ENCODE measurements at places on chromosomes 1 and 21.

- DNase-seq = no peak
Measured at GRCh38 chr1:239394107-239394506, 7.7 kb downstream of the CHRM3 start.

DNA sequence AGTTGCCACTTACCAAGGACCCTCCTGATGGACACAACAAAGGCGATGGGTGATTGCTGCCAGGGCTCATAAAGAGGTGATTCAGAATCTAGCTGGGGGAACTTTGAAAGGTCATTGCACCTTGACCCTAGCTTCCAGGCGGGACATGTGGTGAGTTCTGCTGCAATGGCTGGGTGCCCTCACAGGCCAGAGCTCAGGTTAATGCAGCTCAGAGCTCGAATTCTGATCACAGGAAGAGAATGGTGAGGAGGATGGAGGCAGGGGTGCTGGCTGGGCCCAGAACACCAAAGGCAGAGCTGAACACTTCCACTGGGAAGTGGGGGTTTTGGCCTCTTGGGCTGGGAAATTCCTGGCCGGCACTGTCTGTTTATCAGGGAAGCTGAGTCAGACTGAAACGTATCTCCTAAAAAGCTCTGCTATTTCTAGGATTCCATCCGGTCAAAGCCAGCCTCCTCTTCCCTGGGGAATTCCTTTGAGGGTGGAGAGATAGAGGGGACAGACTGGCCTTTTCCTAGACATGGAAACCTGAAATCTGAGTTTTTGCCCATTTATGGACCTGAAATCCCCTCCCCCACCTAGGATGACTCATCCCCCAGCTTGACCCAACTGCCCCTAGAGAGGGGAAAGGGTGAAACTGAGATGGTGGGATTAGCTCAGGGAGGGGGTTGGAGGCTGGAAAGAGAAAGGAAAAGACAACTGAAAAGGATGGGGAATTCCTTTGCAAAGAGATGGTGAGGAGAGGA lies 27.2 kb downstream of the NUAK2 start:
- no peak for DNase-seq

DNA sequence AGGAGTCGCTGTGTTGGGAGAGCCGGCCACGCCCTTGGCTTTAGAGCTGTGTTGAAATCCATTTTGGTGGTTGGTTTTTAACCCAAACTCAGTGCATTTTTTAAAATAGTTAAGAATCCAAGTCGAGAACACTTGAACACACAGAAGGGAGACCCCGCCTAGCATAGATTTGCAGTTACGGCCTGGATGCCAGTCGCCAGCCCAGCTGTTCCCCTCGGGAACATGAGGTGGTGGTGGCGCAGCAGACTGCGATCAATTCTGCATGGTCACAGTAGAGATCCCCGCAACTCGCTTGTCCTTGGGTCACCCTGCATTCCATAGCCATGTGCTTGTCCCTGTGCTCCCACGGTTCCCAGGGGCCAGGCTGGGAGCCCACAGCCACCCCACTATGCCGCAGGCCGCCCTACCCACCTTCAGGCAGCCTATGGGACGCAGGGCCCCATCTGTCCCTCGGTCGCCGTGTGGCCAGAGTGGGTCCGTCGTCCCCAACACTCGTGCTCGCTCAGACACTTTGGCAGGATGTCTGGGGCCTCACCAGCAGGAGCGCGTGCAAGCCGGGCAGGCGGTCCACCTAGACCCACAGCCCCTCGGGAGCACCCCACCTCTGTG lies 4.7 kb downstream of the C1orf35 start:
- no peak for DNase-seq

GRCh38 chr1:84133479-84133878 lies 10.6 kb upstream of the PRKACB start:
- DNase-seq = no peak

- DNase-seq = no peak
Measured at GRCh38 chr1:26281091-26281958, 1.4 kb downstream of the SH3BGRL3 start.

- no peak for DNase-seq
Measured at GRCh38 chr1:169295425-169295824, 72.2 kb downstream of the NME7 start.

DNA sequence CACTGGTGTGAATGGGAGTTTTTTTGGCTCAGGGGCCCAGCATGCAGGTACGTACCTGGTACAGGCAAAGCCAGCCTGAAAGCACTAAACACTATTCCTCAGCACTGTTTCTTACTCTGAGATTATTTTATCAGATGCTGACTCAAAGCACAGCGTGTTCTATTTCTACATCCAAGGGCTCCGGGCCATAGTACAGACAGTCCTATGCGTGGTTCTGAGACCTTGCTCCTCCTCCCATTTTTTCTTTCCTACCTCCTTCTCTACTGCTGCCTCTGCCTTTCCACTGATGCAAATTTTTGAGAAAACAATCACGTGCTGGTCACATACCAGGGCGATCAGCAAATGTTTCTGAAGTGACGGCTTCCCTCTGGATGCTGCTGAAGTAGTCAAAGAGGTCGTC lies 36.3 kb downstream of the PDPN start:
- DNase-seq = no peak

DNA sequence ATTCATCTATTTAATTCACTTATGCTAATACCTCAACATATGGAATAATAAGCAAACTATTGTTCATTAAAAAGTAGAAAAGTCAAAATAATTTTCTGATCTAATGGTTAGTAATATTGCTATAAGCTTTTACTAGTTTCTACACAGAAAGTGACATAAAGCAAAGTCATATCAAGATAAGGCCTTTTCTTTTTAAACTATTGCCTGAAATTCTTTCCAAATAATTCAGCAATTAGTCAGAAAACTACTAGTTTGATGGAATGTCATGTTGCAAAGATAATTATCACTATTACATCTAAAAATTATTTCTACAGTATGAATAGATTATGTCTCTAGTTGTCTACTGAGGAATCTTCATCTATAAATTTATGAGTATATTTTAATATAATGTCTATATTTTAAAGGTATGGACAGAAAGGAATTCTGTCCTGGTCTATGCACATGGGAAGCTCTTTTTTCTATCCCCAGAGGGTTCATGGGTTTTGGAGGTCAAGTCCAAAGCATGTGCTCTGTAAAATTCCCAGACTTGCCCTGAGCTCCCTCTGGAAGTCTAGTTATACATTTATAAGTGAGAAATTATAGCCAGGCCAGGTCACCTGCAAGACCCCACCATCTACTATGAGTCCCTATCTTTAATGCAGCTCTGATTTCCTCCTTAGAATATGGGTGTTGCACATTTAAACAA lies 84.6 kb upstream of the DPYD start:
- DNase-seq = no peak
